ENCODE measurements at places on chromosomes 3 and 15.

DNA sequence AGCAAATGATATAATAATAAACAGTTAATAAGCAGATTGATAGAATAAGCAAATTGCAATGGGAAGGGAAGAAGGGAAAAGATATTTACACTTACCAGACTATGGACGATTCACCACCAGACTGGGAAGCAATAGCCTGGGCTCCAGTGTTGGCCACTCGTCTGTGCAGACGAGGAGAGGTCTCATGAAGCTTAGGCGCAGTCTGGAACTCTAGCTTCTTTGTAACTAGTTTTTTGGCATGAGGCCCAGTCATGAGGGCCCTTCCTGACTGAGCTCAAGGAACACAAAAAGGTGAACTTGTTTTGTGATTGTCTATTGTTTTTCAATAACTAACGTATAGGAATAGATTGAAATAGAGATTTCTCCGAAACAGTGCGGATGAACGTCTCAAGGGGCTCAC is 63.3 kb upstream of the GATM start:
- DNase-seq: no peak

DNA sequence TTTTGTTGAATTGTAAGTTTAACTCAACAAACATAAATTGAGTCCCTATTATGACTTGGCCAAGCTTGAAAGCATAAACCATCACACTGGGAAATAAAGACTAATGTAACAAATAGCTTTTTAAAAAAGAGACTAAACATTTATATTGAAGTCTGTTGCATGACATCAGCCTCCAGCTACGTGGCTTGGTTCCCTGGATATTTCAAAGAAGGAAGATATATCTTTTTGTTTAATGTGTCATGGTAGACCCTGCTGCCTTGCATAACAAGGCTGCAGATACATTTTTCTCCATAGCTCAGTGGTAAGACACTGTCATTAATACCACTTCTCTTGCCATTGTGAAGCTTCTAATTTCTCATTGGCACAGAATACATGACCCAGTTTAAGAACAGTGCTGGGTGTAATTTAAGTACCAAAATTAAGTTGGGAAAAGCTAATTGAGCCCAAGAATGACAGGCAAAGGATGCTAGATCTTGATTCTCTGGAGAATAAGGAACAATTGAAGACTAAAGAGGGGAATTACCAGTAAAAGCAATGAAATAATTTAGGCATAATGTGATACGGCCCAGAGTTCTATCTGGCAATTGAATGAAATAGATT is 14.0 kb downstream of the RCN2 start:
- DNase-seq: no peak

DNA sequence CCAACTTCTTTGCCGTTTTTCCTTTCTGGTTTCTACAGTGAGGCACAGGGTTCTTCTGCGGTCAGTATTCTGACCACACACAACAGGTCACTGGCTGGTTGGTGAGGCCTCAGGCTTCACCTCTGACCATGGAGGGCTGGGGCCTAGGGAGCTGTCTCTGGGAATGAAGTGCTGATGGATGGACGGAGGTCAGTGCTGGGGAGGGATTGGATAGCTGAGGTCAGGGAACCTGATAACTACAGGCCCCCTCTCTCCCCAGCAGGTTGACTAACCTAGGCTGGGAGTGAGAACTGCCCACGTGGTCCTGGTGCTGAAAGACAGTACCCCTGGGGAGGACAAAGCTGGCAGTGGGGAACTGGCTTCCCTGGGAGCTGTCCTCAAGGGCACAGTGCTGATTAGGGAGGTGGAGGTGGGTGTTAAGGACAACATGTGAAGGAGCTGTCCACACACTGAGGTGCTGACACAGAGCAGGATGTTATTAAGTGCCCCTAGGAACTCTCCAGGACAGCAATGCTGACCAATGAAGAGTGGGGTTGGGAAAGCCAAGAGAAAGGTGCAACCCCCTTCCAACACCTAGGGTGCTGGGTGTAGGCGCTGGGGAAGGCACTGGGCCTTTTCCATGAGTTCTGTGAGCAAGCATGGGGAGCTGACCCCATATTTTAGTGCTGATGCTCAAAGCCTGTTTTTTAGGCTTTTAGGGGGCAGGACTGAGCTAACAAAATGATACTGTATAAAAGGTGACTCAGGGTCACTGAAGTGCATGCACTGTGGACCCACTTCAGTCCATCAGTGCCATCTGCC is 45.2 kb downstream of the ATP2B2 start:
- DNase-seq: no peak

GRCh38 chr15:49900006-49900902 is 218.8 kb downstream of the ATP8B4 start:
- DNase-seq: no peak

DNA sequence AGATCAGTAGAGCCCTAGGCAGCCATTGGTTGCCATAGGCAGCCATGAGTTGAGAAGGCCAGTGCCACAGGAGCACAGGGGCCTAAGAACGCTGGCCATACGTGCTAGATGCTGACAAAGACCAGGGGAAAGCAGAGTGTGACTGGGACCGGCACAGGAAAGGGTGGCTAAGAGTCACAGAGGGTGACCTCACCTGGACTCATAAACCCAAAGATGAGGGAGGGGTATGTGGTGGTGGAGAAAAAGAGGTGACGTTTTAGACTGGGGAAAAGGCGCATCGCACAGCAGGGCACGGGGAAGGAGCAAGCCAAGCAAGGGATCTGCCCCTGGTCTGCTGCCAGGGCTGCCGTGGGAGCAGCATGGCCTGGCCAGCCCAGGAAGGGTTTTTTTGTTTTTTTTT is 122.5 kb downstream of the VGLL4 start:
- no peak for DNase-seq

DNA sequence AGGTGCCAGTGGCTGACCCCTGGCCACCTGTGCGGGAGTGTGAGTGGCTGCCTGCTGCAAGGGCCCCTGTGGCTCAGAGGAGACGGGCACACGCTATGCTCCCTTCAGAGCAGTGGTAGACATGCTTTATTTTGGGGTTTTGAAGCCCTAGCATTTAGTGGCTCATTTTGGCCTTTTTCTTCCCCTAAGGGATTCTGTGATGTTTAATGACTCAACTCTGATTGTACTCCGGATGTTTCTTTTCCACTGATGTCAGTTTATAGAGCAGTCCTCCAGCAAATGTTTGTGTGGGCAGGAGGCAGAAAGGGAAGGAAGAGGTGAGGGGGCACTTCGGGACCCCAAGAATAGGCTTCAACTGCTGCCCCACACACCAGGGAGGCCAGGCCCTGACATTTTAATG is 288.9 kb upstream of the C2CD4B start:
- no peak for DNase-seq

GRCh38 chr3:65182682-65183081 is 494.9 kb upstream of the ADAMTS9 start:
- no peak for DNase-seq

GRCh38 chr3:38989917-38990510 is 61.7 kb downstream of the SCN11A start:
- DNase-seq: no peak

GRCh38 chr3:13556207-13556606 is 7.3 kb downstream of the FBLN2 start:
- no peak for DNase-seq

DNA sequence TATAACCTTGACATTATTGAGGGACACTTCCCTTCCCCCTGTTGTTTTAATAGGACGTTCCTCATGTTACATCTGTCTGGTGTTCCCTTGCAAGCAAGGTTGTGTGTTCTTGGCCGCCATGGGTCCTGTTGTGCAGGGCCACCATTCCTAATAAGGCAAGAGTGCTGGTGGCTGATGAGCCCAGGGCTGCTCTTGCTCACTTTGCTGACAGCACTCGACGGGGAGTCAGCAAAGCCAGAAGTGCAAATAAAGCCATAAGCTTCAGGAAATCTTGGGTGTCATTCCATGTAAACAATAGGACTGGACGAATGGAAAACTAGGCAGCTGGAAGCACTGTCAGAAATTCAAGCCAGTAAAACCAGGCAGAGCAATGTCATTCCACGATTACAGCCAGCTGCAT is 75.8 kb downstream of the SQOR start:
- DNase-seq: no peak

- peak; percentile 5 for DNase-seq
Measured at GRCh38 chr15:92277776-92278175, 115.9 kb upstream of the ST8SIA2 start.

DNA sequence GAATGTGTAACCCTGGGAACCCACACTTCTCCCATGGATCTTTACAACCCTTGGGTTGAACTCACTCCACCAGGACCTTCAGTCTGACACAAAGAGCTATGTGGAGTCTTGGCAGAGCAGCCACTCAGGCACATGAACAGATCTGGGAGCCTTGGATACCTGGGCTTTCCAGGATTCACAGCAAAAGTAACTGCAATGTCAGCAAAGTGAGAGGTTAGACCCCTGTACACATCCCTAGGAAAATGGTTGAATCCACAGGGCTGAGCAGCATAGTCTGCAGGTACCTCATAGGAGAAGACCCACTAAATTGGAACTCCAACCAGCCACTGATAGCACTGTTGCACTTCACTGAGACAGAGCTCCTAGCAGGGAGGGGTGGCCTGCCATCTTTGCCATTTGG is 59.6 kb downstream of the ILDR1 start:
- DNase-seq: no peak

DNA sequence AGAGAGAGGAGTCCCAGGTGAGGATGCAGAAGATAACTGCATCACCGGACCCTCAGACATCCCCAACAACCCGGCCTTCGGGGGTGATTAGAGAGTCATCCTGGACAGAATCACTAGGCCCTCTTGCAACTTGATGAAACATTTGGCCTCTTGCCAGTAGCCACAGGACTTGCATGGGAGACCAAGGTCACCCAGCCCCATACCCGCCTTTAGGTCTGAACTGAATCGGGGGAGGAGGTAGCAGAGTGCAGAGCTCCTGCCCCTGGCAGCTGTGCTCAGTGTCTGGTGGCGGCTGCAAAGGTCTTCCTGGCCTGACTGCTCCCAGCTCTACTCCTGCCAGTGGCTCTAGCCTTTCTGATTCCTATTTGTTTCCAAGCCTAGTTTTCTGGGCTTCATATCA is 12.4 kb downstream of the PIF1 start:
- no peak for DNase-seq

- peak; percentile 34 for DNase-seq
Measured at GRCh38 chr3:12969486-12969885, 103.7 kb downstream of the IQSEC1 start.

GRCh38 chr3:178971614-178972013 is 100.0 kb downstream of the ZMAT3 start:
- DNase-seq: no peak

- no peak for DNase-seq
Measured at GRCh38 chr3:79178471-79179180, 589.2 kb downstream of the ROBO1 start.

All from midbrain (tissue), 1 donor.